Vagina (tissue), 2 donors: ENCODE measurements at places on chromosomes 7 and 10.

DNA sequence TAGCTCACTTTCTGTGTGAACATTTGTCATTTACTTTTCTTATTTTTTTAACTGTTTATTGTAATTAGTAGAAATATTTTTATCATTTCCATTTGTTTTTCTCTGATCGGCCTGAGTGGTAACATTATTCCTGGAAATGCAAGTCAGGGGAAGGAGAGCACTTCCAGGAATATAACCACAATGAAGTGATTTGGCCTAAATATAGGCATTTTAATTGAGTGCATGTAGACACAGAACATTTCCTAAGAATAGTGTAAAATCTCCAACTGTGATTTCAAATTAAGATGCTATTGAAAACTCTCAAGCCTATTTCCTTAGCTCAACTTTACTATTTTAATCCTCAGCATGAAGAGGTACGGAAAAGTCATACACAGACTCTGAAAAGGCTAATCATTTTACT is 86.5 kb upstream of the SKAP2 start:
- H3K4me3 ChIP-seq = no peak overlapping the region
- no peaks in the 10 kb centered on the region for H3K27me3 ChIP-seq
- no peaks in the 10 kb centered on the region for H3K4me1 ChIP-seq

GRCh38 chr7:28002638-28003037 is 178.0 kb downstream of the JAZF1 start:
- peaks cover 44% of the 10 kb centered on the region for H3K4me1 ChIP-seq
- H3K27me3 ChIP-seq = no peaks in the 10 kb centered on the region
- no peak overlapping the region for H3K4me3 ChIP-seq
- no peak for DNase-seq

DNA sequence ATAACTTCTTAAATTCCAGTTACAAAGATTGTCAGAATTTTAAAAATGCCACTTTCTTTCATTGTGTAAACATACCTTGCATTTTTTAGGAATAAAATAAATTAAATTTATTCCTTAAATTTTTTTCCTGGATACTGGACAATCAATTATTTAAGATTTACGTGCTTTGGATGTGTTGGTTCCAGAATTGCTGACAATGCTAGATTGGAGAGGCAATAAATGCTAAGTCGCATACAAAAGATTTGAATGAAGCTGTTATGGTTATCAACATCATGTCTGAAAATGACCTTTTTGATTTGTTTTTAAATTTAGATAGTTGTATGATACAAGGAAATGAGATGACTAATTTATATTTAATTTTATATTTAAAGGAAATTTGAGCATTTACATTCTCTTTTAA is 89.2 kb upstream of the SEMA3A start:
- no peaks in the 10 kb centered on the region for H3K36me3 ChIP-seq
- DNase-seq = no peak
- H3K27me3 ChIP-seq = no peaks in the 10 kb centered on the region
- no peak overlapping the region for H3K4me3 ChIP-seq

DNA sequence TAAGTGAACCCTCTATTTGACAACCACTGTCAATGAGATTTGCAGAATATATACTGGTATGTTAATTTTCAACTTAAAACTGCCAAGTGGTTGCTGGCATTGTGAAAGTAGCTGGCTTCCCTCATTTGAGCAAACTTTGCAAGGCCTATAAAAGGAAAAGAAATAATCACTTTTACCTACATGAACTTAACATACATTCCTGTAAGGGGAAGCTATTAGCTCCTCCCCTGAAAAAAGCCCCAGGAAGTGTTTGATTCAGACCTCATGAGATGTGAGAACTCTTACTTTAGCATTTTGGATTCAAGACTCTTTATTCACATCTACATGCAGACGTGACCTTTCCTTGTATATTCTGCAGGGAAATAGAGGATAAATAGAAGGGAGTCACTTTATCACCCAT is 175.6 kb downstream of the OTUD1 start:
- H3K27ac ChIP-seq = no peak overlapping the region
- H3K27me3 ChIP-seq = no peaks in the 10 kb centered on the region
- no peaks in the 10 kb centered on the region for H3K36me3 ChIP-seq

DNA sequence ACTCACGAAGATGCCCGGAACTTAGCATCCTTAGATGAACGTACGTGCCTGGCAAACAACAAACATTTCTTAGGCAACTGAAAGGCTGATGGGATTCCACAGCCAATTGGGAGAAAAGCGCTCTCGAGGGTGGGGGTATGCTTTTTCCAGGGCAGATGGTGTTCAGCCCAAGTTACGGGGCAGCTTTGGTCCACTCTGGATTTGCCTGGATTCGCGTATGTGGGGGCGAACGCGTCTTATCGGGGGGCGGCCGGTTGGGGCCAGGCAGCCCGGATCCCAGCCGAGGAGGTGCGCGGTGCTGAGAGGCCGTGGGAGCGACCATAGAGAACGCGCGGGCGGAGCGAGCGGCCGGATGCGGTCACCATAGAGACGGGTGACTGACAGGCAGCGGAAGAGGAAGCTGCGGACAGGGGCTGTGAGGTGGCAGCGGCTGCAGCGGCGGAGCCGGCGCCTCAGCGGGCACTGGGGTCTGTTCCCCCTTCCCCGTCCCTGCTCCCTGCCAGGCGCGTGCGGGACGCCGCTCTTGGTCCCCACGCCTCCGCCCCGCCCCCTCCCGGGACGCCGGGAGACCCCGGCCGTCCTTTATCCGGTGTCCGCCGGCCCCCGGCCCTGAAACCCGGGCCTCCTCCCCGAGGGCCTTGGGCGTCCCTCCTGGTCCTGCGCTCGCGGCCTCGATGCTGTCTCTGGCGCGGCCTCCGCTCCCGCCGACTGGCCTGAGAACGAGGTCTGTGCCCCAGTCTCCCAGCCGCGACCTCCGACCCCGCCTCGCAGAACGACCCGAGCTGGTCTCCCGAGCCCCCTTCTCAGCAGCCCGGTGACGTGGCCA is at the start of gene CHPF2:
TSS of gene CHPF2 (plus strand) at position 393 of the 826 bp plus-strand sequence. CDS start 1,529 bp downstream, outside the sequence.
- no peaks in the 10 kb centered on the region for H3K27me3 ChIP-seq
- peaks cover 6% of the 10 kb centered on the region for H3K36me3 ChIP-seq
- no peak for DNase-seq
- peaks cover 37% of the 10 kb centered on the region for H3K4me1 ChIP-seq
- peak within 1 kb of the TSS; percentile 87 for H3K4me3 ChIP-seq

DNA sequence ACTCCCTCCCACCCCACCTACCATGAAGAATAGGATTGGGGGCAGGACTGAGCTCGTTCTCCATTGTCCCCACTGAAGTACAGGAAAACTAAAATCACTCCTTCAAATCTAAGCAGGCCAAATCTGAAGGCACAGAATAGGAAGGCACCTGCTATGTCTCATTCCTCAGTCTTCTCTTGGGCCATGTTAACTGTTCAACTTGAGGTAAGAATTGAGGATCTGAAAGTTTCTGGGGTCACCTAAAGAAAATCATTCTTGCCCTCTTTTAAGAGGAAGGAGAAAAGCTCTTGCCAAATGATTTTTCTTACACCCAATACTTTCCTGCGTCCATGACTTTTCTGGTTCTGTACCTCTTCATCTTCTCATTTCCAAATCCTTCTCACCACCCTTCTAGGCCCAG is 4.9 kb downstream of the CPN1 start:
- no peak for DNase-seq
- H3K36me3 ChIP-seq = no peaks in the 10 kb centered on the region
- no peak overlapping the region for H3K27ac ChIP-seq
- H3K4me3 ChIP-seq = no peak overlapping the region

- H3K4me1 ChIP-seq = peaks cover 10% of the 10 kb centered on the region
- H3K4me3 ChIP-seq = no peak overlapping the region
- no peak for DNase-seq
- H3K27me3 ChIP-seq = no peaks in the 10 kb centered on the region
- H3K27ac ChIP-seq = no peak overlapping the region
Observed at GRCh38 chr10:112490545-112490944, 43.5 kb downstream of the VTI1A start.

DNA sequence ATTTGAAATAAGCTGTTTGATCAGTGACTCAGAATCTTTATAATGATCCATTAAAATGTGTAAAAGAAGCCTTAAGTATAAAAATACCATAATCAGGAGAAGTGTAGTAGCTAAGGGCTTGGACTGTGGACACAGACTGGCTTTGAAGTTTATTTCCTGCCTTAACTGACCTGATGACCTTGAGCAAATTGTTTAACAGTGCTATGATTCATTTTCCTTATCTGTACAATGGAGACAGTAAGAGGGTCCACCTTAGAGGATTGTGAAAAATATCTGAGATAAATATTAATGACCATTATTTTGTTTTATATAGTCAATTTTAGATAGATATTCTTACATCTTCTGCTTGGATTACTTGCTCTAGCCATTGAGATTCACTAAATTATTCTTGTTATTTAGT is 13.3 kb upstream of the RPA3 start:
- H3K36me3 ChIP-seq = no peaks in the 10 kb centered on the region
- H3K27ac ChIP-seq = peak overlapping the region; percentile 28
- H3K4me1 ChIP-seq = peaks cover 20% of the 10 kb centered on the region

- peaks cover 10% of the 10 kb centered on the region for H3K4me1 ChIP-seq
- H3K36me3 ChIP-seq = no peaks in the 10 kb centered on the region
- DNase-seq = no peak
- no peak overlapping the region for H3K4me3 ChIP-seq
- H3K27ac ChIP-seq = peak overlapping the region; percentile 60
Observed at GRCh38 chr10:21100871-21101514, 203.9 kb upstream of the NEBL start.
